ENCODE measurements at places on chromosomes 3 and 15. TPM values are rescaled to one million over a fixed set of nuclear protein-coding genes. Genes with fewer than 3 reads are reported as not detected.

PLSCR2 gene
- not detected for total RNA-seq

RBPMS2 gene
- total RNA-seq, result not detected

SYNPR gene
- total RNA-seq, result not detected

TPRA1 gene
- total RNA-seq, result 35.7 TPM

RBP2 gene
- total RNA-seq, result not detected

PSMD6 gene
- total RNA-seq, result 136 TPM

MUC20 gene
- total RNA-seq, result 0.38 TPM

GOLGA6D gene
- not detected for total RNA-seq

ANKUB1 gene
- total RNA-seq, result not detected

ECE2 gene
- not detected for total RNA-seq

CISH gene
- 0.28 TPM for total RNA-seq

A4GNT gene
- not detected for total RNA-seq

SLC9C1 gene
- 0.56 TPM for total RNA-seq

IL5RA gene
- not detected for total RNA-seq

XYLB gene
- total RNA-seq, result 4.4 TPM

SLC24A5 gene
- not detected for total RNA-seq

RTP1 gene
- under 0.01 TPM for total RNA-seq

FETUB gene
- not detected for total RNA-seq

Data from regular cardiac myocyte (primary cell).